Cortex of kidney (tissue), 1 donor: ENCODE measurements at places on chromosomes 2 and 18.

GRCh38 chr2:24125956-24126355 lies 2.7 kb downstream of the FAM228B start:
- DNase-seq: no peak

DNA sequence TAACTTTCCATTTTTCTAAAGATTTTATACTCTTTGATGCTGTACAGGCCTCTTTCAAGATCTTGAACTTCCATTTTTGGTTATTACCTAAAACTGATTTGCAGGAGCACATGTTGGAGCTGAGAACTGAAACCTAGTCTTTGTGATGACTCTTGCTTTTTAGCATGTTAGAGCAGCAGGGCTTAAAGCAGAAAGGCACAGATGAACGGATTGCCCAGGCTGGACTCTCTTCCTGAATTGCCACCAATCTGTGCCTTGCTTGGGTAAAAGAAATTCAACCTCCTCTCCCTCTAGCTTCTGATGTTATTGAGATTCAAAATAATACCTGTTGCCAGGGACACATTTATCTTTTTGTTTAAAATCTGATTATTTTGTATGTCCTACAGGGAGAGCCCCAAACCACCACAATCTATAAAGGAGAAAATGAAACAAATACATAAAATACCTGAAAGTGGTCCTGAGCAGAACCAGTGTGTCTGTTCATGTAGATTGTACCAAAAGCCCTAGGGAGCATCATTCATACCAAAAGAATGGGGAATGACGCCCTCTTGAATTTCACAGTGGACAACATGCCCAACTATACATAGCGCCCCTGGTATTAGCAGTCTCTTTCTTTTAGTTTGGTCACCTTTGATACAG lies 277.0 kb upstream of the MAP2 start:
- no peak for DNase-seq

DNA sequence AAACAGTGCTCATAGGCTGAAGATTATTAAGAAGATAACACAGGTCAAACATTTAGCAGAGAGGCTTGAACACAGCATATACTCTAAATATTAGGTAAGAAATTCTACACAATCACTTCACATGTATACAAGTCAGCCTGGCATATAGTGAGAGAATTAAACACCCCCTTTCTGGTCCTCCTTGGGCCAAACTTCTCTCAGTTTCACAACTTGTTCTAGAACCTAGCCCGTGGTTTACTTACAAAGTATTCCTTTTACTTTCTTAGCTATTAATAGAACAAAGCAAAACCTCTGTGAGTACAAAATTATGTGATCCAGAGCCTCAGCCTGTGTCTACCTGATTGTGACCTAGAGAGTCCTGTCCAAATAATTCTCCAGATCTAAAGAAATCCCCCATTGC lies 562.8 kb downstream of the TNS1 start:
- DNase-seq: no peak

- no peak for DNase-seq
These were observed 49.0 kb upstream of the EPAS1 start for GRCh38 chr2:46248171-46248570.

- DNase-seq: no peak
These were observed 345.5 kb upstream of the CWC22 start for GRCh38 chr2:180352620-180353019.

DNA sequence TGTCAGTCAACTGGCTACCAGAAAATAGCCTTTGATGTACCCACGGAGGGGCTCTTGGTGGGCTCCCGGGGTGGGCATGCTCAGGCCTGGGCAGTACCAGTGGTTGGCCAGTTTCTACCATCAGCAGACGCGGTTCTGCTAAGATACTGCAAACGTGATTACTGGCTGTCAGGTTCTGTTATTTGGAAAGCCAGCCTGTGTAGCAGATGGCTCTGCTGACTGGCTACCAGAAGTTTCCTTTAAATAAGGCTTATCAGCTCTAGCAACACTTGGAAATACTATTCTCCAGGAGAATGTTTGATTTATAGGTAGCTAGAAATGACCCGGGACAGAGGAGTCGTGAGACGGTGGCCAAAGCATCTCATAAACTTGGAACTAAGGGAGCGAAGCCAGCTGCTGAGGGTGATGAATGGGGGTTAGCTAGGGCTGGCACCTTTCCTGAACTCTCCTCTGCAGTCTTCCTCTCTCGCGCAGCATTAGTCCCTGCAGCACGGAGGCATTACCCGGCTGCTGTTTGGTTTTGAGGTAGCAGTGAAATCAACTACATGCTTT lies 171.9 kb downstream of the AGAP1 start:
- no peak for DNase-seq

- DNase-seq: no peak
These were observed 68.8 kb downstream of the ADI1 start for GRCh38 chr2:3450385-3451010.

GRCh38 chr2:45851111-45851510 lies 199.6 kb downstream of the PRKCE start:
- DNase-seq: no peak

GRCh38 chr18:10877987-10878386 lies 271.4 kb downstream of the PIEZO2 start:
- no peak for DNase-seq

- DNase-seq: no peak
These were observed 27.4 kb upstream of the MTIF2 start for GRCh38 chr2:55296393-55296792.

DNA sequence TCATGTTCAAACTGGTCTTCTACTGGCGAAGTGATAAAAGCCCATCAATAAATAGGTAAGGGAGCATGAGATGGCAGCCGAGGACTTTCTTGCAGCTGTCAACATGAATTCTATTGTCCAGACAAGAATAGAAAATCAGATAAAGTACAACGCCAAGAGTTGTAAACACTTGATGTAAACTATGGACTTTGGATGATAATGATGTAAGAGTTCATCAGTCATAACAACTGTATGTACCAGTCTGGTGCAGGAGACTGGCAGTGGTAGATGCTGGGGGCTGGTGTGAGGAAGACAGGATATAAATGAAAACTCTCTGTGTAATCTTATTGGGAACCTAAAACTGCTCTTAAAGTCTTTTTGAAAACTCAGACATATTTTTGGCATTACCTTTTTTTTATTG lies 155.9 kb upstream of the RASGRP3 start:
- DNase-seq: no peak

DNA sequence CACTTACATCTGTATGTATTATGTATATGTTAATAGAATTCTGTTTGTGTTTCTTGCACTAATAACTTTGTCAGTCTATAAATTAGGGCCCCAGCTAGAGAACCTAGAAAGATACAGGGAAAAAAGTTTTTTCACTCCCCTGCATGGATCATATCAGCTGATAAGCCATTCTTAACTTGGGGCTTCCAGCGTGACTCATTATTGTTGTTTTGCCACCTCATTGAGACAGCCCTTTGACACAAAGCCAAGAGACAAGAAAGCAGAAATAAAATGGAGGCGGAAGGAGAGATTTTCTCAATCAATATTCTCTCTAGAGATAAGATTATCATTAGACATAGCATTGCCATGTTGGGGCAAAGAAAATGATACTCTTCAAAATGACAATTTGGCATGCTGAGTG lies 93.4 kb downstream of the AKAIN1 start:
- DNase-seq: no peak

- no peak for DNase-seq
These were observed 5.4 kb downstream of the SNORC start for GRCh38 chr2:232875256-232876121.

DNA sequence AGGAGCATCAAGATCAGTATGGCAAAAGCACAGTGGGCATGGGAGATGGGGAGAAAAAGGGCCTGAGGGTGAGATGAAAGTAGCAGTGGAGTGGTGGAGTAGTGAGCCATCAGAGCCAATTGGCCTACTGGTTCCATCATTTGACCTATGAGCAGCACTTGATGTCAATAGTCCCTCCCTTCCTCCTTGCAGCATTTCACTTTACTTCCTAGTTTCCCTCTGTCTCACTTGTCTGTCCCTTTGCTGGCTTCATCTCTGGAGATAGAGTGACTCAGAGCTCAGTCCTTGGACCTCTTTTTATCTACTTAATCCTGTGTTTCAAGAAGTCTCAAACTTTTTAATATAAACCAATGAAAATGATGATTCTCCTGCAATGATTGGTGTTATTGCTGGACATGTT lies 32.1 kb downstream of the FBXO48 start:
- no peak for DNase-seq

DNA sequence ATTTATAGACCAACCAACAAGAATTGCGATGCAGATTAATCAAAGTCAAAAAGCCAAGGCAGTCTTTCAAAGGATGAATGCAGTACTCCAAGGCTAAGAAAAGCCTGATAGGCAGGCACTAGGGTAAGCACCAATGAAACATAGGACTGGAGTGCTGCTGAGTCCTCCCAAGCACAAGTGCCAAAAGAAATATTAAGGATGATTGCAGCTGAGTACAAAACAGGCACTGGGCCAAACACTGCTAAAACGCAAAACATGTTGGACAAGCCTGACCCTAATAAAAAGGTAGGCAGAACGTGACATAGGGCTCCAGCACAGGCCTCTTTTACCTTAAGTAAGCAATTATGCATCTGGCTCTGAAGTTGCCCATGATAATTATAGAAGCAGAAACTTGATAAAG lies 160.1 kb upstream of the LRP1B start:
- DNase-seq: no peak

DNA sequence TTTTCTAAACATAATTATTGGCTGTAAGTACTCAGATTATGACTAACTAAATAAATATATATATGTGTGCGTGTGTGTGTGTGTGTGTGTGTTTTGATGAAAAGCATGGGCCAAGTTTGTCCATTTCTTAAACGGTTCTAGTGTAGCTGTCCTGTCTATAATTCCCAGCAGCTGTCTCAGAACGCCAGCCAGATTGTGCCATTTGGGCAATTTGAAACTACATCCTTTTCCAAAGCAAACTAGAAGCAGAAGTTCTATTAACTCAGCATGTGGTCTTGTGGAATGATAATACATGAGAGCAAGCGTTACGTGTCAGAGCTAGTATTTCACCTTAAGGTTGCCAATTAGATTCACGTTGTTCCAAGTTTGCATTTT lies 1.7 kb downstream of the ARHGAP28 start:
- DNase-seq: no peak

DNA sequence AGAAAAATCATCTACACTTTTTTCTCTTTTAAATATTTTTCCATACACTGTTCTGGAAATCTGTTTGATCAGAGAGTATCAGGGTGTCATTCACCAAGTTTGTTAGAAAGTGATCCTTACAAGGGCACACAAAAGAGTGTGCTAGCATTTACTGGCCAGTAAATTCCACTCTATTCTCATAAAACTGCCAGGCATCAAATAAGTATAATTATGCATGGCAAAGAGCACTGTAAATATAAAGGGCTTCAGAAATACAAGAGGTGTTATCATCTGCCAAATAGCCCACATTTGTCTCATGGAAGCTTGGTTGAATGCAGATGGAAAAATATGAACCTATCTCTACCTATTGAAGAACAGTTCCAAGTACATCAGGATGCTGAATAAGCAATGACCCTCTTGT lies 847.3 kb upstream of the ACVR2A start:
- no peak for DNase-seq

- no peak for DNase-seq
These were observed 77.9 kb downstream of the LIMS1 start for GRCh38 chr2:108612153-108612513.

DNA sequence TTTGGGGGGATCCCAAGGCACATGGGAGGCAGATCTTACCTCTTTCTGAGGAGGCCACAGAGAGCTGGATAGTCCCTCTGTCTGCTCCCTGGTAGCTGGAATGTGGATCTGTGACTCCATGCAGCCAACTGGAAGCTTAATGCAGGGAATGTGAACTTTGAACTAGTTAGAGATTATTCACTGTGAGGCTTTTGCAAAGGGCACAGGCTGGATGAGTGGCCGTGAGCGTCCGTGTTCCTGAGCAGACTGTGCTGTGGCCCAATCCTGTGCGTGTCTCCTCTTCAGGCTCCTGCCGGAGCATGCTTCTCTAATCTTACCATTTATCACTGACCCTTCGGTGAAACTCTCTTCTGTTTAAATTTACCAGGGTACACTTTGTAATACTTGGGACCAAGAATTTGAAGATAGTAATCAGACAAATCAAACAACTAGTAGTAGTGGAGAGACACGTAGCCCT lies 187.6 kb downstream of the PTPRM start:
- no peak for DNase-seq

- no peak for DNase-seq
These were observed 269.6 kb downstream of the ERBB4 start for GRCh38 chr2:212269005-212269404.

- no peak for DNase-seq
These were observed 1200.6 kb upstream of the PIK3C3 start for GRCh38 chr18:40754477-40754876.

- no peak for DNase-seq
These were observed 50.4 kb downstream of the CYP26B1 start for GRCh38 chr2:72097276-72097675.
